Pericardium fibroblast (primary cell): ENCODE measurements at places on chromosomes 1 and 21. TPM values are rescaled to one million over a fixed set of nuclear protein-coding genes. Genes with fewer than 3 reads are reported as not detected.

The SLC6A17 gene
- total RNA-seq: 0.26 TPM in 1 of 2 replicates, not detected in the other

The CD1E gene
- total RNA-seq: not detected in 2 replicates

The SPATA21 gene
- not detected in 2 replicates for total RNA-seq

The C1orf226 gene
- 0.77 and 1.8 TPM in 2 replicates for total RNA-seq

The AQP10 gene
- not detected in 2 replicates for total RNA-seq

The FOXO6 gene
- 0.47 TPM in 1 of 2 replicates, not detected in the other for total RNA-seq

The PEF1 gene
- 50.1 and 51.6 TPM in 2 replicates for total RNA-seq

The OR10J1 gene
- not detected in 2 replicates for total RNA-seq

The PLCH2 gene
- total RNA-seq: under 0.01 TPM in 1 of 2 replicates, not detected in the other

The MLLT11 gene
- 2.6 TPM in 2 replicates for total RNA-seq

The SASS6 gene
- total RNA-seq: 1.2 and 1.7 TPM in 2 replicates

The TCEA3 gene
- 1.5 and 10.9 TPM in 2 replicates for total RNA-seq

The YOD1 gene
- total RNA-seq: 2.7 and 4.3 TPM in 2 replicates

The LRIG2 gene
- total RNA-seq: 6.0 and 6.7 TPM in 2 replicates

The ESPN gene
- under 0.01 TPM in 1 of 2 replicates, not detected in the other for total RNA-seq

The ZNF695 gene
- total RNA-seq: 0.60 TPM in 1 of 2 replicates, not detected in the other

The ELOA gene
- total RNA-seq: 18.9 and 28.0 TPM in 2 replicates

The SCAF4 gene
- total RNA-seq: 4.7 and 5.5 TPM in 2 replicates

The MCOLN3 gene
- total RNA-seq: not detected in 2 replicates

The POGK gene
- total RNA-seq: 17.7 and 24.2 TPM in 2 replicates

The GIPC2 gene
- total RNA-seq: 0.17 and 0.23 TPM in 2 replicates

The HPCAL4 gene
- total RNA-seq: 0.12 TPM in 1 of 2 replicates, not detected in the other

The C1orf115 gene
- 1.8 and 3.6 TPM in 2 replicates for total RNA-seq

The CYP4B1 gene
- total RNA-seq: not detected in 2 replicates

The RCSD1 gene
- 1.7 and 8.5 TPM in 2 replicates for total RNA-seq

The ALG14 gene
- 0.93 and 0.94 TPM in 2 replicates for total RNA-seq

The RABGGTB gene
- total RNA-seq: 34.1 and 52.0 TPM in 2 replicates
